Activated naive CD4-positive, alpha-beta T cell treated with Interleukin-2 at 50 U/mL for 16 hours (primary cell): ENCODE measurements at places on chromosomes 2 and 18.

DNA sequence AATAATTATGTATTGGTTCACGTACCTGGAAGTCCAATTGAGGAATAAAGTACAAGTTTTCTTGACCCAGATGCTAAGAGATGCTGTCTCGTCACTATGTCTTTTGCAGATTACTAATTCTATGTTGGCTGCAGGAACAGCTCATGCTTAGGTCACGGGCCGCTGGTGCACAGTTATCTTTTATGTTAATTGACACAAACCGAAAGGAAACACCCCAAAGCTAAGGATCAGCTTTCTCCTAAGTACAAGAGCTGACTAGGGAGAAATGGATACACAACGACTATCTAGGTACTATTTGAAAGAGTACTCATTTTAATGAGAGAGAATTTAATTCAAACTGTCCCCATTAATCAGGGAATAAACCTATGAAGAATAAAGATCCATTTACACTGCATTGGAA lies 217.7 kb upstream of the SLC35G4 start:
- no peak for DNase-seq

DNA sequence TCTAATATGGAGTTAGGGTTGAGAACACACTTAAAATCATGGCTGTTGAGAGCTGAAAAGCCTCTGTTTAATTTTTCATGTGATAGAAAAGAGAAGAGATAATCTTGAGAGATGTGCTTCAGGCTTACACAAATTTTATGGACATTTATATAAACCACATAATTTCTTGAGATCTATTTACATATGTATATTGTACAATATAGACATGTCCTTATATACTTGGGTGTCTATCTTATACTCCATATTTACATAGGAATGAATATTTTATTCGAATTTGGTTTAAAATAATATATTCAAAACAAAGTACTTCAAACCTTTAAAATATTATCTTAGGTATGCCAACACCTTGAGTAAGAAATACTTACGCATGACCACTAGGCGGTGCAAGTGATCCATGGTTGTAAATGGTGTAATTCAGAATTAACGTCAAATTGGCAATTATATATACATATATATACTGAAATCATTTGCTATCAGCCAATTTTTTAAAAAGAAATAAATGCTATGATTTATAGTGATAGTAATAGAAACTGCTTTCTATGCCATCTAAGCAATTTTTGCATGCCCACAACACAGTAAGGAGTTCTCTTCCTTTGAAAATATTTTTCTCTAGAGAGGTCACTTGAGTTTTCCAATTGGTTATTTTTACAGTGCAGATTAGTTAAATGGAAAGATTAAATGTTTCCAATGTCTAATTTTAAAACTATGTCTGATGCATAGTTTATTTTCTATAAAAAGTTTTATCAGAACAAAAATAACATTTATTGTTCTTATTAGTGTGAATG lies 37.6 kb upstream of the SPAG16 start:
- peak; percentile 47 for DNase-seq

GRCh38 chr2:235968155-235968554 lies 200.0 kb downstream of the GBX2 start:
- no peak for DNase-seq

DNA sequence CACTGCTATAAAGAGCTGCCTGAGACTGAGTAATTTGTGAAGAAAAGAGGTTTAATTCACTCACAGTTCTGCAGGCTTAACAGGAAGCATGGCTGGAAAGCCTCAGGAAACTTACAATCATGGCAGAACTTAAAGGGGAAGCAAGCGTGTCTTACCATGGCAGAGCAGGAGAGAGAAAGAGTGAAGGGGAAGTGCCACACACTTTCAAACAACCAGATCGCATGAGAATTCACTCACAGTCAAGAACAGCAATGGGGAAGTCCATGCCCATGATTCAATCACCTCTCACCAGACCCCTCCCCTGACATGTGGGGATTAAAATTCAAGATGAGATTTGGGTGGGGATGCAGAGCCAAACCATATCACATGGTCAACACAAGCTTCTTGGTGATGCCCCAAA lies 34.7 kb upstream of the CDK5R2 start:
- DNase-seq = no peak

DNA sequence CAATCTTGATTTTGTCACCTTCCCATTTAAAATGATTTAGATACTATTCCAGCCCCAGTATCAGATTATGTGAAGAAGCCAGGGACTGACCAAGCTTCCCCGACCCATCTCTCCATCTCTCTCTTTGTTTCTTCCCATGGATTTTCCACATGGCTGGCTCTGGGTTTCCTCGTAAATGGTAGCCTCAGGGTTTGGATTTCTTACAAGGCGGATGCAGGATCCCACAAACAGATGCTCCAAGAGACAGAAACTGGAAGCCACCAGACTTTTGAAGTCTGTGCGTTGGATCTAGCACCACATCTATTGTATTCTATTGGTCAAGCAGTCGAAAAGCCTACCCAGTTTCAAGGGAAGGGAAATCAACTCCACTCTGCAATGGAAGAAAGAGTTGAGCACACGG lies 46.0 kb upstream of the SPHKAP start:
- DNase-seq = no peak

DNA sequence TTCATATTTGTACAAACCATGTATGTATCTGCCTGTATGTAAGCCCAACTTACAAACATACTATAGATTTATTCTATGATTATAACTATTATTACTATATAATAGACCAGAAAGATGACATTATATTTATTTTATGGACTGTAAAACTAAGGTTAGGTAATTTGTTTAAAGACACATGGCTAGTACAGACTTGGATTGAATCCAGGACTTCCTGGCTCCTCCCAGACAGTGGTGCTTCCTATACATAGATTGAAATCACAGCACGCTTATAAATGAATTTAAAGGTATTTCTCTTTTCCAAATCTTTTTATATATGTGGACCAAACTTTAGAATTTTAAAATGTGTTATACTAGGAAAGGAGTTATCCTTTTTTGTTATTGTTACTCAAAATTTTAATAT lies 151.6 kb upstream of the MYO3B start:
- no peak for DNase-seq

- DNase-seq = no peak
Measured at GRCh38 chr2:241612156-241613016, 24.6 kb downstream of the THAP4 start.

GRCh38 chr2:175180701-175181103 lies 808 bp downstream of the ATP5MC3 start:
- peak; percentile 58 for DNase-seq

- DNase-seq = no peak
Measured at GRCh38 chr2:88615822-88616221, 11.4 kb downstream of the EIF2AK3 start.

GRCh38 chr18:45066210-45066609 lies 385.5 kb downstream of the SETBP1 start:
- DNase-seq = no peak

DNA sequence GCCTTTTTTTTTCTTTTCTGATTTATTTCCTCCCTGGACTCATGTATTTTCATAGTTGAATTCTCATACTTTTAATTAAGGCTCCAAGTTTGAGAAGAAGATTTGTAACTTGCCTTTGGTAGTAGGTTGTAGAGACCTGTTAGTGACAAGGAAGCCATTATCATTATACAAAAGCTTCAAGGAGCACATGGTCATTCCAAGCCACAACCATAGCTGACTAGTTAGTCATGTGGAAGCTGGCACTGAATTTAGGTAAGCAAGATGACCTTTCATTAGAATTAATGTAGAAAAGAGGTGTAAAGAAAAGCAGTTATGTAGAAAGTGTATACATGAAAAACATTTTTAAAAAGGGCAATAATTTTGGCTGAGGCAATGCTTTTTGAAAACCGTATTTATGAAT lies 89.7 kb downstream of the LRP1B start:
- no peak for DNase-seq

DNA sequence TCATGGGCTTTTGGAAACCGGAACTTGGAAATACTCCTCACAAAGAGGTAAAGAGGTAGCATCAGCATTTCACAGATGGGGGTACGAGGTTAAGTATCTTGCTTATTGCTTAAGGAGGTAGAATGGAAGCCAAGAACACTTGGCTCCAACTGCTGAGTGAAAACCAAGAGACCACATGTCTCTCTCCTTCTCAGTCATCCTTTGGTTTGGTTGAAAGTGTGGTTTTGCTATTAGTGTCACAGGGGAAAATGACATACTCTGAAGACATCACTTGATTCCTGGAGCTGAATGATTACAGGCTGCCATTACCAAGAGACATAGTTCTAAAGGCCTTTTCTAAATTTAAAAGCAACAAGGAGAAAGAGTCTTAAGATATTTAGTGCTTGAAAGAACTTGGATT lies 41.5 kb downstream of the ANTXR1 start:
- no peak for DNase-seq

- no peak for DNase-seq
Measured at GRCh38 chr18:41134426-41134825, 820.6 kb upstream of the PIK3C3 start.

- no peak for DNase-seq
Measured at GRCh38 chr2:95009412-95009811, 16.1 kb upstream of the MAL start.

- no peak for DNase-seq
Measured at GRCh38 chr2:38274286-38275276, 102.5 kb downstream of the ATL2 start.

GRCh38 chr2:212998626-212999359 lies 152.6 kb downstream of the IKZF2 start:
- no peak for DNase-seq

- no peak for DNase-seq
Measured at GRCh38 chr2:143689541-143689940, 560.3 kb downstream of the ARHGAP15 start.

DNA sequence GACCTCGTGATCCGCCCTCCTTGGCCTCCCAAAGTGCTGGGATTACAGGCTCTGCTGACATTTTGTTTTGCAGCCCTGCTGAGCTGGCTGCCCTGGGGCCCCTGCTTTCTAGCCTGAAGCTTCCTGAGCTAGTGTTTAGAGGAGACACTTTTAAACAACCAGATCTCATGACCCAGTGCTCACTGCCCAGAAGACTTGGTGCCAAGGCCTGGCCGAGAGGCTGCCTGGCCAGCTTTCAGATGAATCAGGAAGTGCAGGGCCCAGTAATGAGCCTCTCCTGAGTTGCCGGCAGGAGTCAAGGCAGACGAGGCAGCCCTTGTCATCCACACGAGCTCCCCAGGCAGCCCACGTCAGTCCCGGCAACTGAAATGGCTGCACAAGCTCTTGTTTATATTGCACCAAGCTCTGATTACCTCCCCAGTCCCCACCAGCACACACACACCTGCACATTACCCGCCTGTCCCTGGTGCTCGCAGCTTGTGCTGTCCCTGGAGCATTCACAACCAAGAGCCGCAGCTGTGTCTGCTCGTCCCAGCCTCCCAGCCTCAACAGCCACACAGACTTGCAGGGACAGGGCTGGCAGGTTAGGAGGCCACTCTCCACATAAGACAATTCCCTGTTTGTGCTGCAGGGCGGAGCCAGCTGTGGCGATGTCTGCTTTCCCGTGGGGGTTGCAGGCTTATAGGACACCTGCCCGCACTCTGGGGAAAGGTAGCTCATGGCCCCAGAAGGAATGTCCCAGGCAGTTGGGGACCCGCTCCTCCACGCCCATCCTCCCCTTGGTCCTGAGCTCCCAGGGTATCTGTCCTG lies 331.2 kb upstream of the MYT1L start:
- no peak for DNase-seq

DNA sequence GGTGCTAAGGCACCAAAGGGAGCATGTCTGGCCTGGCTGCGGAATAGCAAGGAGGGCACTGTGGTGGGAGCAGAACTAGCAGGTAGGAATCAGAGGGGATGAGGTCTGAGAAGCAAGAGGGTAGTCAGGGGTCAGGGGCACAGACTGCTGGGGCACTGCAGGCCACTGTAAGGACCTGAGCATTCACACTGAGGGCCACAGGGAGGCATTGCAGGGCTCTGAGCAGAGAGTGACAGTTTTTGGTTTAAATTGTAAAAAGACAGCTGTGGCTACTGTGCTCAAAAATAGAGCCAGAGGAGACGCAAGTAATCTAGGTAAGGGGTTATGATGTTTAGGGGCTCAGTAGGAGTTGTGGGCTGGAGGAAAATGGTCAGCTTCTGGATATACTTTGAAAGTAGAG lies 41.5 kb downstream of the ARHGAP25 start:
- DNase-seq = no peak

- DNase-seq = no peak
Measured at GRCh38 chr18:682833-683232, 25.4 kb downstream of the TYMS start.

DNA sequence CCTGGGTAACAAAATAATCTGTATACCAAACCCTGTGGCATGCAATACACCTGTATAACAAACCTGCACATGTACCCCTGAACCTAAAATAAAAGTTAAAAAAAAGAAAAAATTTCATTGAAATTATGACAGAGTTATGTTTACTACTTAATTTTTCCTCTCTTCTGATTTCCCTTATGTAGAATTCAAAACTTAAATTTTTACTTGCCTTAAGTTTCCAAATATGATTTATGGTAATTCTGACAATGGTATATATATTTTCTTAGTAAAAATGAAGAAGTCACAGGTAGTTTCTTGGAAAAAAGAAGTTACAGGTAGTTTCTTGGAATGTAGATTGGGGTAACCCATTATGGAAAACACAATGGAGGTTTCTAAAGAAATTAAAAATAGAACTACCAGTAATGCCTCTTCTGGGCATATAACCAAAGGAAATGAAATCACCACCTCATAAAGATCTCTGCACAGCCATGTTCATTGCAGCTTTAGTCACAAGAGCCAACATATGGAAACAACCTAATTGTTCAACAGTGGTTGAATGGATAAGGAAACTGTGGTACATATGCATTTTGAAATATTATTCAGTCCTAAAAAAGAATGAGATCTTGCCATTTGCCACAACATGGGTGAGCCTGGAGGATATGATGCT lies 164.9 kb downstream of the BABAM2 start:
- no peak for DNase-seq

DNA sequence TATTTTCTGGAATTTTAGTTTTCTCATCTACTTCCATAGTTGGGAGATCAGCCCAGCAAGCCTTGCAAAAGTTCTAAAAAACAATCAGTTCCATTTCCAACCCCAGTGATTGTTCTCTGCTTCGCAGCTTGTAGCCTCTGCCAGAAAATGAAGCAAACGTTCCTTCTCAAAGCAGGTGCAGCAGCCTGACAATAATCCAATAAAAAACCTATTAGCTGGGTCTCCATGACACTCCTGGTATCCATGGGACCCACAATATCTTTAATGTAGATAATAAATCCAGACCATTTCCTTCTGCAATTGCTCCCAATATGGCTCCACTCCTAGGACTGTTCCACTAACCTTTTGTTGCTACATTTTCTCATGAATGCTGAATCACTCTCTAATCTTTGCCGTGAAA lies 140.8 kb upstream of the SETBP1 start:
- no peak for DNase-seq

- DNase-seq = peak; percentile 22
Measured at GRCh38 chr2:241813644-241814392, 4.8 kb downstream of the NEU4 start.

DNA sequence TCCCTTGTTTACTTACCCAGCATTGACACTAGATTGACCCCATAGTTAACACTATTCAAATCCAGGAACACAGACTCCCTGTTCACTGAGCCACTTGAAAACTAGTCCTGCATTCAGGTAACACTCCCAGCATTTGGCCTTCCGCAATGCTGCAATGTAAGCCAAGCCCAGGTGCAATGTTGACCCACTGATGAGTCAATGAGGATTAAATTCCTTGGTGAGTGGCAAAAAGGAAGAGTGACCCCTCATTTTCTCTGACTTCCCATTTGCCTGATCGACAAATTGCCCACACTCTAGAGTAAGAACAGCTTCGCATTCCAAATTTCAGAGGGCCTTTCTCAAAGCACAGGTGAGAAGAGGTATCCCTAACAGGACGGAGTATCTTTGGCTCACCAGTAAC lies 251.9 kb downstream of the FBXO15 start:
- no peak for DNase-seq
